ENCODE measurements at places on chromosomes 5 and 9. TPM values are rescaled to one million over a fixed set of nuclear protein-coding genes. Genes with fewer than 3 reads are reported as not detected.

GRCh38 chr9:82616545-82616944 is 446.4 kb downstream of the RASEF start:
- DNase-seq, result no peak

DNA sequence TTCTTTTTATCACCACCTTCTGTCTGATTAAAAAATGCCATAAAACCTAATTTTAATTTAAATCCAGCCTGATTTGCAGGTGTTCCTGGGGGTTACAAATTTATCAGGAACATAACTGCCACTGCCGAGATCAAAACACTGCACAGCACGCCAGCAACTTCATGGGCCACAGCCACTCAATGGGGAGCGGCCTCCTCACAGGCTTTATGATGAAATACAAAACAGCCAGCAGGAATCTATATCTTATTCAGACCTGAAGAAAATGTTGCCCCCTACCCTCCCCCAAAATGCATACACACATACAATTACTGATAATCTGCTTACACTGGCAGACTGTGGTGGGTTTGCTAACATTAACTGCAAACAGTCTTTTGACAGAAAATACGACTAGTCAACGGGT is 151.7 kb upstream of the POU5F2 start:
- no peak for DNase-seq

DNA sequence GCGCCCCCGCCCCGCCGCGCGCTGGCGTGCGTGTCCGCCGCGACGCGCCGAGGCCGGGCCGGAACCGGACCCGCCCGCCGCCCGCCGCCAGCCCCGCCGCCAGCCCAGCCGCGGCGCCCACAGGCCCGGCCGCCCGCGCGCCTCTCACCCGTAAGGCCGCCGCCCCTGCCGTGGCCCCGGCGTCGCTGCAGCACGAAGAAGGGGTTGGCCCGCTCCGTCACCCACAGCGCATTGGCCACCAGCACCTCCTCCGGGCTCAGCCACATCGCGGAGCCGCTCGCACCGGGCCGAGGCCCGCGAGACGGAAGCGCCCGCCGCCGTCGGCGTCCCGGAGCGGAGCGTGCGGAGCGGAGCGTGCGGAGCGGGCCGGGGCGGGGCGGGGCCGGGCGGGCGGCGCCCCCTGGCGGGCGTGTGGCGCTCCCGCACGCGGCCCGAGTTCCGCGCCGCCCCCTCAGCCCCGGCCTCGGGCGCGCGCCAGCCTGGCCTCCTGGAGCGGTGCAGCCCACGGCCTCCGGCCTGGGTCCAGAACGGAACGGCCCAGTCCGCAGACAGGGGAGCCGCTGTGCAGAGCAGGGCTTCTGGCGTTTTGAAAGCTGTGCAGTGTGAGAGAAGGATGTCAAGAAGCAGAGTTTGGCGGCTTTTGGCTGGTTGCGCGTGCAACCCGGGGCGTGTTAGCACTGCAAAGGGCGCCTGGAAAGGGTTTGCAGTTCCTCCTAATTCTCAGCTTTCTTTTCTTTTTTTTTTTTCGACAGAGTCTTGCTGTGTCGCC is at the start of gene TBC1D9B:
TBC1D9B (minus strand) TSS at position 342 of the 769 bp plus-strand sequence; CDS start at position 266, 76 bp downstream.
- peak; percentile 51 for DNase-seq

GRCh38 chr5:113170707-113171106 is 194.1 kb downstream of the DCP2 start:
- no peak for DNase-seq

DNA sequence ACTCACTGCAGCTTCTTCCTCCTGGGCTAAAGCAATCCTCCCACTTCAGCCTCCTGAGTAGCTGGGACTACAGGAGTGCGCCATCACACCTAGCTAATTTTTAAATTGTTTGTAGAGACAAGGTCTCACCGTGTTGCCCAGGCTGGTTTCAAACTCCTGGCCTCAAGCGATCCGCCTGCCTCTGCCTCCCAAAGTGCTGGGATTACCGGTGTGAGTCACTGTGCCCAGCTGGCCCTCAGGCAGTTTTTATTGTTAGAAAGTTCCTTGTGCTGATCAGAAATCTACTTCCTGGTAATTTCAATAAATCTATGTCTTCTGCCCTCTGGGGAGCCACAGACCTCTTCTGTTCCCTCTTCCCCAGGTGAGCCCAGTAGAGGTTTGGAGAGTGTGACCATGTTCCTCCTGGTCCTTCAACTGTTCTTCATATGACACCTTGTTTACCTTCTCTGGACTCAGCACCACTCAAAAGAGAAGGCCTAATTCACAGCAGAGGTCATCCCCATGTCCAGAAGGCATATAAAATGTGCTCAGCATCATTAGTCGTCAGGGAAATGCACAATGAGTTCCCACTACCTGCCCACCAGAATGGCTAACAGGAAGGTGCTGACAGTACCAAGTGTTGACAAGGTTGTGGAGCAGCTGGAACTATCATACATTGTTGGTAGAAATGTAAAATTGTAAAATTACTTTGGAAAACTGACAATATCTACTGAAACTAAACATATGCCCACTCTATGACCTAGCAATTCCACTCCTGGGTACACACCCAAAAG is 10.4 kb downstream of the TMOD1 start:
- DNase-seq, result peak; percentile 89

The PCDHAC1 gene
- 0.25 TPM for total RNA-seq

The SPACA9 gene
- 0.91 TPM for total RNA-seq

GRCh38 chr9:89999176-89999533 is 394.3 kb downstream of the GADD45G start:
- no peak for DNase-seq

DNA sequence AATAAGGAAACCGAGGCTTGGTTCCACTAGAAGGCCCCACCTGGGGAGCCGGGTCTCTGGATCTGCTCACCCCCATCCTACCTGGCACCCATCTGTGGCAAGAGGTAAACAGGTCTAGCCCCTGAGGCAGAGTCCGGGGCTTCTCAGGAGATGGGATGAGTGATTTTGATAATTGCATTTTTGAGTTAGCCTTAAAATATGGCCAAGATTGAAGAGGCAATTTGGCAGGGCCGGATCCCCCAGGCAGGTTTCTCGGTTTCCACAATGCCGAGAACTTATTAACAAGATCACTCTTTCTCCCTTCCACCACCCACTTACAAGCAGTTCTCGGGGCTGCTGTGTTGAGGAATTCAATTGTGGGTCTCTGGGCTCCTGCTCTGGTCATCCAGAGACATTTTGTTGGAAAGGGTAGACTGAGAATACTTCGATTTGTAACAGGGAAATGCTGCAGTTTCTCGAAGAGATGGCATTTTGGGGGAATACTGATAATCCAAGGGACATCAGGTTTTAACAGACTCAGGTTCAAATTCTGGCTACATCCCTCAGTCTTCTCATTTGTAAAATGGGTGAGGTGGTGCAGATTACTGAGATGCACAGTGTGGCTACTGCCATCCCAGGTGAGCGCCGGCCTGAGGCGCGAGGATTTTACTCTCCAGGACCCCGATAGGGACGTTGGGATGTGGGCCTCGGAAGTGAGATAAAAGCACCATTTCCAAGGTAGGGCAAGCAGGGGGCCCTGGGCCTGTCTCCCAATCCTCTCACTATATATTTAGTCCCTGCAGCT is 194.2 kb downstream of the CDK5RAP2 start:
- no peak for DNase-seq

The DAP gene
- total RNA-seq, result 164 TPM

The IFNA13 gene
- not detected for total RNA-seq

GRCh38 chr9:133732639-133733408 is 5.3 kb downstream of the SARDH start:
- DNase-seq, result no peak

The SUB1 gene
- total RNA-seq, result 243 TPM

DNA sequence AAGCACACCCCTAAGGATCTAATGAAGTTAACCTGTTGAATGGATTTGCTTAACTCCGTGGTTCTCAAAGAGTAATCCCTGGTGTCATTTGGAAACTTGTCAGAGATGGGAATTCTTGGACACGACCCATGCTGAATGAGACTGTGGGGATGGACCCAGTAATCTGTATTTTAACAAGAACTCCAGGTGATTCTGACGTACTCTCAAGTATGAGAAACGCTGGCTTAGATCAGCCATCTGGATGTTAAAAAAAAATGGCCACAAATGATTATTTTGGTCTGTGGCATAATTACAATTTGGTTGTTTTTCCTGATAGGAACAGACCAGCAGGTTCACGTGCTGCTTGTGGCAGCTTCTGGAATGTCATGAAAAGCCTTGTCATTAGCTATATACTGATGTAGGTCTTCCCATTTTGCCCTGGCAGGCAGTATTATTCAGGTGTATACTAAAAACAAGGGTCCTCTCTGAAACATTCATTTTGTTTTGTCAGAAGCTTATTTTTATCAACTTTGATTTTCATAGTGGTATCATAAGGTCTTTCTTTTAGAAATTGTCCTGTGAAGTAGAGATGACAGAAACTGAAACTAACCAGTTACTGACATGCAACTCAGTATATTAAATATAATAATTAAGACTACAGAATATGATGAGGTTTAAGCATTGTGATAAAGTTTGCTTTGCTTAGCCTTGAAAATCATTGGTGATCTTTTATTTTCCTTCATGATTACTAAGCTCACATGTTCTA is 15.4 kb downstream of the CPEB4 start:
- DNase-seq, result no peak

GRCh38 chr9:102106439-102106838 is 368.0 kb upstream of the GRIN3A start:
- DNase-seq, result no peak

- peak; percentile 96 for DNase-seq
These were observed 92.9 kb downstream of the NDFIP1 start for GRCh38 chr5:142201471-142201887.
